ENCODE measurements at places on chromosomes 12 and 14. TPM values are rescaled to one million over a fixed set of nuclear protein-coding genes. Genes with fewer than 3 reads are reported as not detected.
A peak's percentile ranks its signal among the peaks of the same experiment; 100 is the strongest.

Gene C1R
- total RNA-seq: 2.2 TPM

Gene SMOC1
- total RNA-seq: not detected

Gene TMEM63C
- 1.7 TPM for total RNA-seq

Gene DNAJC22
- 0.10 TPM for total RNA-seq

Gene OTOGL
- total RNA-seq: not detected

Gene ALX1
- total RNA-seq: not detected

Gene APOF
- total RNA-seq: not detected

Gene DHRS7
- 74.7 TPM for total RNA-seq

Gene CLEC6A
- total RNA-seq: not detected

Gene RDH12
- total RNA-seq: not detected

GRCh38 chr14:54783660-54784015 lies 119.0 kb downstream of the GCH1 start:
- no peak for DNase-seq

DNA sequence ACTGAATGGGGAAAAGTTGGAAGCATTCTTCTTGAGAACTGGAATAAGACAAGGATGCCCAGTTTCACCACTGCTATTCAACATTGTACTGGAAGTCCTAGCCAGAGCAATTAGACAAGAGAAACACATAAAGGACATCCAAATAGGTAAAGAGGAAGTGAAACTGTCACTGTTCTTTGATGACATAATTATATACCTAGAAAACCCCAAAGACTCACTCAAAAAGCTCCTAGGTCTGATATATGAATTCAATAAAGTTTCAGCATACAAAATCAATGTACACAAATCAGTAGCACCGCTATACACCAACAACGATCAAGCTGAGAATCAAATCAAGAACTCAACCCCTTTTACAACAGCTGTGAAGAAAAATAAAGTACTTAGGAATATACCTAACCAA lies 157.3 kb upstream of the DDHD1 start:
- no peak for DNase-seq

- no peak for DNase-seq
Measured at GRCh38 chr12:113827539-113828114, 138.5 kb downstream of the RBM19 start.

DNA sequence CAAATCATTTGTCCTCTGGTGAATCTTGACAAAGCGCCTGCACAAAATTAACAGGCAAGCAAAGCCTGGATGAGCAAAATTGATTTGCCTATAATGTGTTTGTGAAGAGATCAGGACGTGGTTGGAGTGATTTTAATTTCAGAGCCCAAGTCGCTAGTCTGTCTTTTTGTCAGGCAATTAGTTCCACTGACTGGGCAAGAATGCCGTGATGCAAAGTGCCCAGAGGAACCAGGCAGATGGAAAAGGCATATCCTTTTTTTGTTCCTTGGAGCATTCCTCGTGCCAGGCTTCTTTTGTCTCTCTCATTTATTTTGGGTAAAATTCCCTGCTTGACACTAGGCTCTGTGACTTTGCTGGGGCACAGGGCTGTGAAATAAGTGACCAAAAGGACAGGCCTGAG lies 65.9 kb upstream of the CCDC198 start:
- no peak for DNase-seq

- no peak for DNase-seq
Measured at GRCh38 chr14:72547999-72548398, 345.9 kb downstream of the DPF3 start.

DNA sequence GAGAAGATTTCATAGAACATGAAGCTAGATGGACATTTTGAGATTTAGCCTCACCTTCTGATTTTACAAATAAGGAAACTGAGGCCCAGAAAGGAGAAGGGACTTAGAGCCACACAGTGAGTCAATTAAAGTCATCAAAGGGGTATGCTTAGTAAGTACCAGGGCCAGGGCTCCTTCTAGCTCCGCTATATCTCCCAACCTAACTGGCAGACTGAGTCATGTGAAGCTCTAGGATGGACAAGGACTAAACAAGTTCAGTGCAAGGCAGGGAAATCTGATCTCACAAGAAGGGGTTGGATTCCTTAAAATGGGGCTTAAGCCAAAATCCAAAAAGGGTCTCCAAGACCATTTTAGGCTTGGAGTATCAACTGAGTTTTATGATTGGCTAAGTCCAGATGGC lies 215.8 kb downstream of the PHLDA1 start:
- DNase-seq: no peak

DNA sequence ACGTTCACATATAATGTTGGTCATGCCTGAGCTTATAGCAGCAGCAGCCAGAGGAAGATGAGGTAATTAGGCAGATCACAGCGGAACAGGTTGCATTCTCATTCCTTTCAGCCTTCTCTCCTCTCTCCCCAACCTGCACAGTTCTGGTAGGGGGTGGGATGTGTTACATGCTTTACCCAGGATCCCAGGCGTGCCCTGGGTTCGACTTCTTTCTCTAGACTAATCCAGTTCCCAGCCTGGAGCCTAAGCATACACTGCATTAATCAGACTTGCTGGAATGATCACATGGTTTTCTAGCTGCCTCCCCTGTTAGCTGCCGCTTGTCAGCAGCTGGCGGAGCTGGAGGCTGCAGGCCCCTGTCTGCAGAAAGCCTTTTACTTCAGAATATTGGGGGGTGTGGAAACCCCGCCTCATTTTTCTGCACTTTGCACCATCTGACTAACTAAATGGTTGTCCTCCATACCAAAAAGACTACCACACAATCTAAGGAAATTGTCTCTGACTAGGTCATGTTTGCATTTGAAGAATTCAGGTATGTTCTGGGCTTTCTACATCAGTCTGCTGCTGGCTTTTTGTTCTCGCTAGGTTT lies 46.0 kb upstream of the EVL start:
- DNase-seq: no peak

DNA sequence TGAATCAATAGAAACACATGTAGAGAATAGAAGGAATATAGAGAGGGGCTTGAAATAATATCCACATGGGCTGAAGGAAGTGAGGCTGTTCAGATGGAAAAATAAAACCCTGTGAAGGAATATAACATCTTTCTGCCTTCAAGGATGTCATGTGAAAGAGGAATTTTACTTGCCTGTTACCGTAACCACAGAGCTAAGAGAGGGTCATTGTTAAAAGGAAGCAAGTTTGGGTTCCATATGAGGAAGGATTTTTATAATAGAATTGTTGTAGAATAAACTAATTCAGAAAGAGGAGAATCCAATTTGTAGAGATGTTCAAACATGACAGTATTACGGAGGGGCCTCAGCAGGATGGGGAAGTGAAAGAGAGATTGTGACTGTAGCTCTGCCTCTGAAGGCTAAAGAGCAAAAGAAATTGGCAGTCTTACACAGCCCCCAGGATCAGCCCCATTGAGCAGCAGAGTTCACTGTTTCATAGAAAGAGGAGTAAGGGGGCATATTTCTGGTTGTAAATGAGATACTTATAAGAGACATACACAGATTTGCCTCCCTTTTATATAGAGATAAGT lies 41.8 kb upstream of the PTPRR start:
- no peak for DNase-seq

DNA sequence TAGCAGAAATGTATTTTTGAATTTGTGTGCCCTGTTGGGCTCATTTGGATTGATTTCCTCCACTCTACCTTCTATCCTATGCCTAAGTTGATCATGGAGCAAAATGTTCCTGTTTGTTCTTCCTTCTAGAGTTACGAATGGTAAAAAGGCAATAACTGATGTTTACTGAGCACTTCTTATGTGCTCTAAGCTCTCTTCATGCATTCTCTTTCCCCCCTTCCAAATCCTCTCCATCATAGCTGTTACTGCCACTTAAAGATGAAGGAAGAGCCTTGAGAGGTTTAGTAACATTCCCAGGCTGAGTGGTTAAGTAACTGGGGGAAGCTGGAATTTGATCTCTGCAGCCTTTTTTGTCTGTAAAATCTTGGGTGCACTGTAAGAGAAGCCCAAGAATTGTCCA lies 60.1 kb downstream of the CHST11 start:
- DNase-seq: no peak

DNA sequence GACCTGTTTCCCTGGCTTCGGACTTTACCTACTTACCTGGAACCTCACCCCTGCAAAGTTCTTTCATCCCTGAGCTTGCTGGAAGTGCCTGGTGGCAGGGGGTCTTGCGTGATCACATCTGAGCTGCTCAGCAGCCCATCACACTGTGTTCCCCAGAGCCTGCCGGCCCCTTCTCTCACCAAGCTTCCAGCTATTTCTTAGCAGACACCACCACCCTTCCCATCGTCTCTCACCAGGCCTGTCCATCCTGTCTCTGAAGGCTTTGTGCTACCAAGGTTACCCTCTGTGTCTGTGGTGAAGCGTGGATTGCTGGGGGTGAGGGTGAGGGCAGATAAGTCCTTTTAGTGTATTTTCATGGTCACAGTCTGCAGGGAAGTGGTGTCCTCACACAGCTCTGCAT lies 78.8 kb upstream of the NRXN3 start:
- DNase-seq: no peak

DNA sequence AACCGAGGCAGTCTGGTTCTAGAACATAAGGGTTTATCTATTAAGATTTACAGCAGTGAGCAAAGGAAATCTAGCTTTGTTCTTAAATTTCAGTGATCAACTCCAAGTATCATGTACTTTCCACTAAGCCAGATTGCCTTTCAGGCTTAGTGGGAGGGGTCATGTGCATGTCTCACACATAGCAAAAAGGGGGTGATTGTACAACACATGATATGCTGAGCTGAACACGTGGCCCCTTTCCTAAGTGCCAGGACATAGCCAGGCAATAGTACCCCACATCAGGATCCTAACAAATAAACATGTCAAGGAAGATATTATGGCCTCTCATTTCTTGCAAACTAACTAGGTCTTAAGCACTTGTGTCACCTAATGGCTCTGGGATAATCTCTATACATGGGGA lies 347.2 kb downstream of the C12orf75 start:
- no peak for DNase-seq

DNA sequence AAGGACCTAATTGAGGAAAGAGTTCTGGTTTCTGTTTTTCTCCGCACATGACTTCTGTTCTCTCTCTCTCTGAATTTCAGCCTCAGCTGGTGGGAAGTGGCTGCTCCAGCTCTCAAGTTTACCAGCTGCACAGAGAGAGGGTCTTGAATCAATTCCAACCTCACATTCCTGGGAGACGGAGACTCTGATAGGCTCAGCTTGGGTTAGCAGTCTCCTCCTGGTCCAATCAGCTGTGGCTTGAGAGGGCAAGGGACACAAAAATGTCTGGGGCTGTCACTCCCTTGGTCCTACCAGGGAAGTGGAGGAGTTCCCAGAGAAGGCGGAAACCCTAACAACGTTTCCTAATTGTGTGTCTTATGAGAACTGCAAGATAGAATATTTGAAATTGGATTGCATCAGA lies 7.0 kb downstream of the CCDC63 start:
- DNase-seq: no peak

GRCh38 chr14:66701813-66702212 lies 193.9 kb downstream of the GPHN start:
- no peak for DNase-seq

GRCh38 chr14:95697764-95698163 lies 11.5 kb downstream of the TCL1B start:
- no peak for DNase-seq

DNA sequence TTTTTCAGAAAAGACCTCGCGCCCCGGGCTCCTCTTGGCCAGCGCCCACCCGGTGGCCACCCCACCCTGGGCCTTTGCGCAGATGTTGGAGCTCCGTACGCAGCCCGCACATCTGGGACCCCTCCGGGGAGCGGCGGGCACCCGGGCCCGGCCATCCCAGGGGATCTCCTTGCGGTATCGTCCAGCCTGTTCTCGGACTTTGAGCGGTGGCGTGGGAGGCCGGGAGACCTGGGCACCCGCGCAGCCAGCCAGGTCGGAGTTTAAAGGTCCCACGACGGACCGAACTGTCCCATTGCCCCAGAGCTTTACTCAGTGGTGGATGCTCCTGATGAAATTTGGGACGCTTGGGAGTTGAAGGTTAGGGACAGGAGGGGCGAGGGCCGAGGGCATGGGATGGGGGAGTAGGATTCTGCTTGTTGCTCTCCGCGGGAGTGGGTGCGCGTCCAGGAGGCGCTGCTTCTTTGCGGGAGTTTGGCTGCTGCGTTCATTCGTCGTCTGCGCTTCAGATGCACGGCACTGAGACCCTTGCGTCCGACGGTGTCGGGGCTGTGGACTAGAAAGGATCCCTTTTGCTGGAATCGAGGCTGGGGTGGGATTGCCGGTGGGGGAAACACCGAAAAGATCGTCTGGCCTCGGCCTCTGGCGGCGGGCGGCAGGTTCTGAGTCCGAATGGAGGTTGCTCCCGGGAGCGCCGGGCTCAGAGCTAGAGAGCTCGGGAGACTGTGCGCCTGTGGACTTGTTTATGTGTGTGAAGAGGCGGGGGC lies 1.4 kb downstream of the NTF3 start:
- DNase-seq: no peak

GRCh38 chr14:61647704-61648103 lies 47.6 kb upstream of the HIF1A start:
- DNase-seq: no peak

DNA sequence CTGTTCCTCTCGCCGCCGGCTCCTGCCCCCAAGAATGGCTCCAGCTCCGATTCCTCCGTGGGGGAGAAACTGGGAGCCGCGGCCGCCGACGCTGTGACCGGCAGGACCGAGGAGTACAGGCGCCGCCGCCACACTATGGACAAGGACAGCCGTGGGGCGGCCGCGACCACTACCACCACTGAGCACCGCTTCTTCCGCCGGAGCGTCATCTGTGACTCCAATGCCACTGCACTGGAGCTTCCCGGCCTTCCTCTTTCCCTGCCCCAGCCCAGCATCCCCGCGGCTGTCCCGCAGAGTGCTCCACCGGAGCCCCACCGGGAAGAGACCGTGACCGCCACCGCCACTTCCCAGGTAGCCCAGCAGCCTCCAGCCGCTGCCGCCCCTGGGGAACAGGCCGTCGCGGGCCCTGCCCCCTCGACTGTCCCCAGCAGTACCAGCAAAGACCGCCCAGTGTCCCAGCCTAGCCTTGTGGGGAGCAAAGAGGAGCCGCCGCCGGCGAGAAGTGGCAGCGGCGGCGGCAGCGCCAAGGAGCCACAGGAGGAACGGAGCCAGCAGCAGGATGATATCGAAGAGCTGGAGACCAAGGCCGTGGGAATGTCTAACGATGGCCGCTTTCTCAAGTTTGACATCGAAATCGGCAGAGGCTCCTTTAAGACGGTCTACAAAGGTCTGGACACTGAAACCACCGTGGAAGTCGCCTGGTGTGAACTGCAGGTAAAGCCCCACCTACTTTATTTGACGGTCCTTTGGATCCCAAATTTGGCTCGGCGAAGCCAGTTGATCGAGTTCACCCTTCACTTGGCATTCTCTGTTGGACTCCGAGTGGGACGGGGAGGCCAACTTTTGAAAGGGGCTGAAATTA lies 1.5 kb downstream of the WNK1 start:
- DNase-seq: peak; percentile 72

DNA sequence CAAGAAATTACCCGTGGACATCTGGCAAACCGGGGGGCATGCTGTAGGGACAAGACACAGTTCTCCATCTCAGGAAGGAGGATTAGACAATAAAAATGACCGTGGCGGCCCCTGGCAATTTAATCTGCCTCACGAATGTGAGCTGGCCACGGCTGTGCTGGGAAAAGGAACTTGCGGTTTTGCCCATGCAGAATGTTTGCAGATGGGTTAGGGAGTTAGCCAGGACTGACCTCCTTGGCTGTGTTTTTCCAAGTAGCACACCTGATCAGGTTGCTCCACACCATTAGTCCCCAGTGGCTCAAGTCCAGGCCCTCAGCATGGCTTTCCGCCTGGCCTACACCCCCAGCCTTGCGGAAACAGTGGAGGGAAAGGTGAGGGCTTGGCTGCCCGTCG lies 20.8 kb downstream of the TPCN1 start:
- DNase-seq: no peak

GRCh38 chr12:106084014-106084671 lies 54.6 kb downstream of the NUAK1 start:
- DNase-seq: no peak

Measured in activated CD4-positive, alpha-beta memory T cell treated with anti-CD3 and anti-CD28 coated beads for 36 hours (primary cell).